ENCODE measurements at places on chromosomes 11 and 22. TPM values are rescaled to one million over a fixed set of nuclear protein-coding genes. Genes with fewer than 3 reads are reported as not detected.

The FAM118A gene
- total RNA-seq = 34.1 TPM

The KRTAP5-2 gene
- not detected for total RNA-seq

The GLYAT gene
- not detected for total RNA-seq

The ZDHHC5 gene
- total RNA-seq = 25.8 TPM

The APLNR gene
- total RNA-seq = 25.1 TPM

The CYB5R2 gene
- total RNA-seq = 2.5 TPM

The FBLN1 gene
- total RNA-seq = 27.0 TPM

The TSPAN18 gene
- 13.6 TPM for total RNA-seq

The CREB3L1 gene
- total RNA-seq = 2.5 TPM

The SORL1 gene
- total RNA-seq = 30.2 TPM

The MMP12 gene
- total RNA-seq = not detected

The TNNI2 gene
- total RNA-seq = not detected
